ENCODE measurements at places on chromosomes 7 and 10.

DNA sequence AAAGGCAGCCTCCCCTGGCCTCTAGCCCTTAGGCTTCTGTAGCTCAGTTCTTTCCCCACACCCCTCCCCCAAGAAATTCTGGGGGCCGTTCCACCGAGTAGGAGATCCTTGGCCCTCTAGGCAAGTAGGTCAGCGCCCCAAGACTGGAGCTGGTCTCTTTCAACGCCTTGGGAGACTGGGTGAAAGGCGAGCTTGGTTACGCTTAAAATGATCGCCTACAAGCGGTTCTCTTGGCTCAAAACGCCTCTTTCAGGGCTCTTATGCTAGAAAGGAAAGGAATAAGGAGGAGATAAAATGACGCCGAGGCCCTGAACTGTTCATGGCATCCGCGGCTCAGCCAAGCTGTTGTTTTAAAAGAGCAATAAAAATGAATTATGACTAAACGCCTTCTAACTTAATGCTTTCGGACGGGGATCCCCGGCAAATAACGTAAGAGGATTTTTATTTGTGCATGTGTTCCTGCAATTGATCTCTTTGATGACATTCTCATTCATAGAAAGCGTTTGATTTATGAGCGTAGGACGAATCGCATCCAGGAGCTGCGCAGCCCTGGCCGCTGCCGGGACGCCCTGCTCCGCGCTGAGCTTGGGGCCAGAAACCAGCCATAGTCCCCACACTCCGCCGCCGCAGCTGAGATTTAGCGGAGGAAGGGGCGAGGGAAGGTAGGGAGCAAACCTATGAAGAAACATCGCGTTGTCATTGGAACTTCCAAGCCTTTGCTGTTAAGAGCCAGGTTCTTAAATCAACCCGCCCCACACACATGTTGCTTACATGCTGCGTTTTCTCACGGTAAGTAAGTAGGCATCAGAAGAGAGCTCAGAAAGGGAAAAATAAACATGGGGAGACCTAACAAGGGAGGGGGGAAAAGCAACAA lies 3.0 kb upstream of the HOXA1 start:
- DNase-seq = no peak

GRCh38 chr10:72370201-72370722 lies 15.5 kb upstream of the DNAJB12 start:
- DNase-seq = no peak

DNA sequence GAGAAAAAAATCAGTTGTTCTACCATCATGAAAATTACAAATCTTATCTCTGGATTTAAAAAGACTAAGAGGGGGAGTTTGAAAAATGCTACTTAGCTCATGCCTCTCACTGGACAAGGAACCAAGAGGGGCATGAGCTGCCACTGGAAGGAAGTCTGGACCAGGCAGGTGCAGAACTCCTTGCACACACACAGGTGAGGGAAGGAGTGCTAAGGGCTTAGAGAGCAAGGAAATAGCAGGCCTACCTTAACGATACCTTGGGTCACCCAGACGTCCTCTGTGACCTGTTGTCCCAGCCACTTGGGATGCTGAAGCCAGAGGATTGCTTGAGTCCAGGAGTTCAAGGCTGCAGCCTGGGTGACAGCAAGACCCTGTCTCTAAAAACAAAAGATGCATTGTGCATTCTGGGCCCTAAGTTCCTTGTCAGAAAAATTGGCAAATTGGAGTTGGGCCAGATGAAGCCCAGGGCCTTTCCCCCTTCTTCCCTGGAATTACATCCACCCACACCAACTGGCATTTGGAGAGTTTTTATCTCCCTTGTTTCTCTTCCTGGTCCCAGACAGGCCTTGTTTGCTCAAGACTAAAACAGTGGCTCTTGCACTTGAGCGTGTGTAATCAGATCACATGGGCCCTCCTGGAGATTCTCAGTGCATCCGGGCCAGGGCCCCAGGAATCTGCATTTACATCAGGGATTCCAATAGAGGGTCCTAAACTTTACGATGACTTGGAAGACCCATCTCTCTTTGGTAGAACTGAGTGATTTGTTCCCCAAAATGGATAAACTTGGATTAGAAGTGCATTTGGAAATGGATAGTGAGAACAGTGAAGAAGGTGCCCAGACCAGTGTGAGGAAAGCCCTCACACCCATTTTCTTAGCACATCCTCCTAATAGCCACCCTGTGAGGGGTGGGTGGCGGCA lies 3.0 kb downstream of the DDIT4 start:
- no peak for DNase-seq

GRCh38 chr10:104052431-104052830 lies 33.2 kb downstream of the COL17A1 start:
- DNase-seq = no peak

DNA sequence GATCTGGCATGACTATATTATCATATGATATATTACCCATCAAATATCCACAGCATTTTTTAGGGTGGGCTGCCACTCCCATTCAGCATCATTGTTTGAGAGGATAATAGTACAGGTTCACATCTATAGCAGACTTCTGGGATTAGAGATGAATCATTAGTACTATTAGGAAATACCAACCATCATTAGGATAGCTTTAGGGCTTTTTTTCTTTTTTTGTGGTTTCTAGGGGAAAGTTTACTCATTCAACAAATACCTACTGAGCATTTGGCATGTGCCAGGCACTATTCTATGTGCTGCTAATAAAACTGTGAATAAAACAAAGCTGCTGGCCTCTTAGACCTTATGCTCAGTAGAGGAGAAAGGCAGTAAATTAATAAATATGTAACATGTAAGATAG lies 40.6 kb downstream of the NHLRC2 start:
- DNase-seq = no peak

DNA sequence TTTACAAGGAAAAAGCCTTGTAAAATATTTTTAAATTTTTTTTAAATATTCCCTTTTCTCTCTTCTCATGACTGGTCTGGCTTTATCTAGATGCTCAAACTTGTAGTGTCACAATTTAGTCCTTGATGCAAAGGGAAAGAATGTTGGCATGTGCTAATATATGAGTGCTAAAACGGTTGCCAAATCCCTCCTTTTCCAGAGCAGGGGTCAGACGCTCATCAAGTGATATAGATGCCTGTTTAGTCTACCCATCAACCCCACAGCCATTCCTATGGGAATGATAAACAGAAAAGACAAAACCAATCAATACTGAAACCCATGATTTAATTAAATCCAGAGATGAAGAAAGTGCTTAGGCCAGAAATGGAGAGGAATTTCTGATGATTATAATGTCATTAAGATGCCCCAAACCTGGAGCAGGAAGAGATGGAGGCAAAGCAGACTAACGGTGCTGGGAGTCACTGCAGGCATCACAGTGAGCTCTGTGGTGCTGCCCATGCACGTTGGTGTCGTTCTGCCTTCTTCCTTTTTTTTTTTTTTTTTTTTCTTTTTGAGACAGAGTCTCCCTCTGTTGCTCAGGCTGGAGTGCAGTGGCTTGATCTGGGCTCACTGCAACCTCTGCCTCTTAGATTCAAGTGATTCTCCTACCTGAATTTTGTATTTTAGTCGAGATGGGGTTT lies 210.1 kb upstream of the STK17A start:
- no peak for DNase-seq

GRCh38 chr10:9469663-9470205 lies 1415.2 kb downstream of the GATA3 start:
- DNase-seq = no peak

- no peak for DNase-seq
Observed at GRCh38 chr7:140518370-140519006, 39.2 kb upstream of the MKRN1 start.

GRCh38 chr10:97827702-97828291 lies 21.8 kb upstream of the GOLGA7B start:
- no peak for DNase-seq

DNA sequence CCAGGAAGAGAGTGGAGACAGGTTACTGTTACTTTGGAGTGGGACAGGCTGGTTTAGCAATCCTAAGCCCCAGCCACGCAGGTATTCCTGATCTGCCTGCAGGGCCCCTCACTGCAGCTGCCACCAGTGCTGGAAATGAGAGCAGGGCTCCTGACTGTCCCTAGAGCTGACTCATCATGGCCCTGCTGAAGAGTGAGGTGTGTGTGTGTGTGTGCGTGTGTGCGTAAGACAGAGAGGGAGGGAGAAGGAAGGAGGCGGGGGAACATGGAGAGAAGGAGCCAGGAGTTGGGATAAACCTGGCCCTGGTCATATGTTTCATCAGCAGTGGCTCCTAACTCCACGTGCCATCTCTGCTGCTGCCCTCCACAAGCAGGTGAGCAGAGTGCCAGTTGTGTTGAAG lies 3.6 kb downstream of the FOXI2 start:
- DNase-seq = no peak

DNA sequence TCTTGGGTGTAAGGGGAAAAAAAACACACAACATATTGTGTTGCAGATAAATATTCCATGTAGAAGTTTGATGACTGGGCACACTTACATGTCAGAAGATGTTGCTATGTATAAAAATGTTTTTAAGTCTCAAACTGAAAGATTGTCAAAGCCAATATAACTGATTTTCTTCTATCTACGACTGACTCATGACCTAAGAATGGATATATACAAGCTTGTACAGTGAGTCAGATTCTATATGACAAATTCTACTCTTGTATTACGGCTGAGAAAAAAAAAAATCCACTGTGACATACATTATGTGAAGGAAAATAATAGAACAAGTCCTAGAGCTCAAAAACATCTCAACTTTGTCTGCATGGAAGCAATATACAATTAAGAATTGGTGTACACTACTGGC lies 343.0 kb upstream of the PCDH15 start:
- no peak for DNase-seq

- DNase-seq = no peak
Observed at GRCh38 chr10:114795039-114795438, 26.5 kb upstream of the FHIP2A start.

GRCh38 chr10:52477305-52477704 lies 163.2 kb downstream of the DKK1 start:
- no peak for DNase-seq

GRCh38 chr7:44978511-44979366 lies at the start of gene MYO1G:
MYO1G (minus strand) TSS chr7:44979015; CDS start chr7:44978961, 54 bp downstream.
- DNase-seq = peak; percentile 54

GRCh38 chr7:54798530-54798929 lies 39.5 kb upstream of the SEC61G start:
- DNase-seq = no peak

- DNase-seq = no peak
Observed at GRCh38 chr7:111045449-111045848, 45.5 kb upstream of the LRRN3 start.

GRCh38 chr7:139183251-139183650 lies 47.8 kb upstream of the UBN2 start:
- no peak for DNase-seq

DNA sequence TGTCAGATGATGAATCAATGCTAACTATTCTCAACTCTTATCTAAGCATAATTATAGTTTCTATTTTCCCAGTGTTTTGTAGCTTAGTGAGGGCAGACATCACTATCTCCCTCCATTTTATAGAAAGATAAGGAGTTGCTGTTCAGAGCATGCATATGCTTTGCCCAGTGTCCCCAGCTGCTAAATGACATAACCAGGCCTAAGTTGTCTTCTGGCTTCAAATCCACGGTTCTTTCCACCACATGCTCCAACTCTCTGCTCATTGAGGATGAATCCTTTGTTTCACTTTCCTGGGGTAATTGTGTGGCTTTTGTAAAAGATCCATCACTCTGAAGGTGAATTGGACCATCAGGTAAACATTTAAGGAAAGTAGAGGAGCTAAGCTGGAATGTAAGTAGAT lies 134.0 kb downstream of the SNX10 start:
- DNase-seq = no peak

GRCh38 chr7:20267482-20267881 lies 50.3 kb upstream of the MACC1 start:
- no peak for DNase-seq

- DNase-seq = no peak
Observed at GRCh38 chr10:24821986-24822385, 98.3 kb upstream of the ARHGAP21 start.
